ENCODE measurements at places on chromosomes 4 and X. TPM values are rescaled to one million over a fixed set of nuclear protein-coding genes. Genes with fewer than 3 reads are reported as not detected.

BEX3 gene
- total RNA-seq = 168 TPM

HMX1 gene
- 0.63 TPM for total RNA-seq

GABRB1 gene
- total RNA-seq = 139 TPM

INTU gene
- 53.5 TPM for total RNA-seq

PPP2R2C gene
- 60.7 TPM for total RNA-seq

GLRB gene
- total RNA-seq = 37.9 TPM

HSFX2 gene
- total RNA-seq = 1.9 TPM

ALAS2 gene
- total RNA-seq = 16.0 TPM

NALF2 gene
- total RNA-seq = 3.4 TPM

GABRQ gene
- 1.3 TPM for total RNA-seq

ZXDA gene
- total RNA-seq = 31.6 TPM

ALB gene
- total RNA-seq = 7.5 TPM

EGF gene
- 0.31 TPM for total RNA-seq

MAPK10 gene
- 377 TPM for total RNA-seq

SMIM10L2A gene
- total RNA-seq = 9.7 TPM

SUPT20HL1 gene
- total RNA-seq = not detected

FRG2 gene
- total RNA-seq = not detected

TLR10 gene
- 0.63 TPM for total RNA-seq

CRMP1 gene
- 680 TPM for total RNA-seq

STX18 gene
- 32.2 TPM for total RNA-seq

TLR6 gene
- total RNA-seq = 0.63 TPM

FHDC1 gene
- 7.2 TPM for total RNA-seq

WAS gene
- total RNA-seq = 0.63 TPM

TRPC3 gene
- 15.3 TPM for total RNA-seq

GPR173 gene
- 36.0 TPM for total RNA-seq

SORBS2 gene
- 156 TPM for total RNA-seq

FGFRL1 gene
- total RNA-seq = 5.3 TPM

PAGE1 gene
- total RNA-seq = not detected

OPRPN gene
- total RNA-seq = not detected

GYPE gene
- 0.63 TPM for total RNA-seq

CT83 gene
- not detected for total RNA-seq

TACC3 gene
- 4.7 TPM for total RNA-seq

MAP3K15 gene
- 0.94 TPM for total RNA-seq

MAGEE1 gene
- total RNA-seq = 11.0 TPM

SPOCK3 gene
- total RNA-seq = 10.3 TPM

ANTXR2 gene
- total RNA-seq = 26.0 TPM

TMPRSS11B gene
- total RNA-seq = not detected

TRIM60 gene
- total RNA-seq = not detected

SLC10A4 gene
- total RNA-seq = 5.6 TPM

GC gene
- total RNA-seq = not detected

SPCS3 gene
- 101 TPM for total RNA-seq

ZNF630 gene
- 8.8 TPM for total RNA-seq

DIPK2B gene
- 2.2 TPM for total RNA-seq

GLRA3 gene
- 6.9 TPM for total RNA-seq

CORIN gene
- total RNA-seq = 0.31 TPM

Data from parietal lobe (tissue), 2 donors.